Esophagus squamous epithelium (tissue), 5 donors: ENCODE measurements at places on chromosomes 13 and 19.

DNA sequence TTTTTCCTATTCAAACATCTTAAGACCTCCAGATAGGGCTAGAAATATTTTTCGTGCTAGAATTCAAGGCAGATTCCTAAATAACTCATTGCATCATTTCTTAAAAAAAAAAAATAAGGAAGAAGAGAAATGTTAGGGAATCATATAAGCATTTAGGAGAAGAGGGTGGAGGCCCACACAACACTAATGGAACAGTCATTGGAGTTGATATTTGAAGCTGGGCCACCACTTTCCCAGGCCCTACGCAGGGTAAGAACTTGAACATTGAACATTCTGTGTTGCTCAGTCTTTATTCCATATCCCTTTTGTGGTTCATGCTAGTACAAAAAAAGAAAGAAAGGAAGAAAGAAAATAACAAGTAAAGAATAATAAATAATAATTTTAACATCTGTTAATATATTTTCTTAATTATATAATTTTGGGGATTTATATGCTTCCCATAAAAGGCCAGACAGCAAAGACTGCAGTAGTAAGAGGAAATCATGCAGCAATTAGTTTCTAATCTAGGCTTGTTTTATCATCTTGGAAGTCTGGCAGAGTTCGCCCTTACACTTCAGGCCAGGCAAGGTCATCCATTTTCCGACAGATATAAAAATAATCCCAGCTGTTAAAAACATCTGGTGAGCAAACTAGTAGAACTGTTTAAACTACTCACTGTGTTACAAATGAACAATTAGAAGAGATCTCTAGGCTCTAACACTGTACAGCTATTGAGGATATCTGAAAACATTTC, 127.7 kb downstream of the FRY start:
- DNase-seq, result no peak

DNA sequence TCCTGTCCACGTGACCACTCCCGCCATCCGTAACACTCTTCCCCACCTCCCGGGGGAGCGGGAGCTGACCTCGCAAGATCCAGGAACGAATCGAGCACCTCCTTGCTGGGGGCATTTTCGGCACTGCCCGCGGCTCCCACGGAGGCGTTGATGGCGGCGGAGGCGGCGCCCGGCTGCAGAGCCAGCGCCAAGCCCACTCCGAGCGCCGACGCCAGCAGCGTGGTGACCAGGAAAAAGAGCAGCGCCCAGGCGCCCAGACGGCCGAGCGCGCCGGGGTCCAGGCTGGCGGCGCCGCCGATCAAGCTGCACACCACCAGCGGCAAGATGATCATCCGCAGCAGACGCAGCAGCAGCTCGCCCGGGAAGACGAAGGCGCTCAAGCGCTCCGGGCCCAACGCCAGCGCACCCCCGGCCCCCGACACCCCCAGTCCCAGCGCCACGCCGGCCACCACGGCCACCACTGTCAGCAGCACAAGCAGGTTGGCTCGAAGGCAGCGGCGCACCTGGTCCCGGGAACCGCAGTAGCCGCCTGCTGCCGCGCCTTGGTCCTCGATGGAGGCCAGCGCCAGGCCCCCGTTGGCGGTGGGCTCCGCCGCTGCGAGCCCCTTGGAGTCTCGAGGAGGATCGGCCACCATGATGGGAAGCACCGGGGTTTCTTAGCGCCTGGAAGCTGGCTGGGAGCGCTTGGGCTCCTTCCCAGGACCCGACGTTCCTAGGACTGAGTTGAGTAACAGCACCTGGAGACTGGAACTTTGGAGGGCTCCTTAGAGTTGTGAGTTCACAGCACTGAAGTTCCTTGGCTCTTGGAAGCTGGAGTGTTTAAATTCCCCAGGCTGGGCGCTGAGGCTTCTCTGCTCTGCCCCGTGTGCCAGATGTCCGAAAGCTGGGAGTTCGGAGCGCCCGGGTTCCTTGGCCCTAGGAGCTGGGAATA, 798 bp downstream of the SLC1A5 start:
- DNase-seq, result no peak

DNA sequence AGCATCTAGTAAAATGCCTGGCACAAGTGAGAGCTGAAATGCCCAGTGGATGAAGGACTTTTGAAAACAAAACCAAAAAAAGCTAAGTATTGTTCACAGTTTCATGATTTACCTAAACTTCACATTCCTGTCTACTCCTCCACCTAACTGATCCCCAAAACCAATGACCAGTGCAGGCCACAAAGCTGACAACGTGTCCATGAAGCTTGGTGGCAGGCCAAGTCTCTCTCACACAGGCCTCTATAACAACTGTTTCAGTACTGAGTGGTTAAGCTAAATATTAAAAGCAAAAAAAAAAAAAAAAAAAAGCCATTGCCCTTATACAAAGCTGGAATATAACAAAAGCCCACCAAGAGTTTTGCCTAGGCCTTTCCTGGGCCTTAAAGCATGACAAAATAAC, 36.4 kb downstream of the STK24 start:
- DNase-seq, result no peak

GRCh38 chr19:32866061-32866460, 3.5 kb downstream of the SLC7A9 start:
- no peak for DNase-seq

DNA sequence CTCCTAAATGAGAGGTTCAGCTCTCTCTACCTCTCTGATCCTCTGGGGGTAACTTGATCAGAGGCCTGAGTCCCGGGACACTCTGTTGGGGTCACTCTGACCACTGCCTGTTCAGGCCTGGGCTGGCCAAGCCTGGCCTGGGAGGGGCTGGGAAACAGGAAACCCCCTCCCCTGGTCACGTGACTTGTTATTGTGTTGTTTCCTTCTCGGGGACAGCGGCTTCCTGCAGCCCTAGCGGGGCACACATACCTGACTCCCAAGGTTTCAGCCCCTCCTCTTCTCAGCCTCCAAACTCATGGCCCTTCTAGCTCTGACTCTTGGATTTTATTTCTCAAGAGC, at the start of gene USHBP1:
Gene USHBP1 (minus strand): TSS at position 105 of the 339 bp plus-strand sequence. CDS start 446 bp downstream, outside the sequence.
- no peak for DNase-seq

DNA sequence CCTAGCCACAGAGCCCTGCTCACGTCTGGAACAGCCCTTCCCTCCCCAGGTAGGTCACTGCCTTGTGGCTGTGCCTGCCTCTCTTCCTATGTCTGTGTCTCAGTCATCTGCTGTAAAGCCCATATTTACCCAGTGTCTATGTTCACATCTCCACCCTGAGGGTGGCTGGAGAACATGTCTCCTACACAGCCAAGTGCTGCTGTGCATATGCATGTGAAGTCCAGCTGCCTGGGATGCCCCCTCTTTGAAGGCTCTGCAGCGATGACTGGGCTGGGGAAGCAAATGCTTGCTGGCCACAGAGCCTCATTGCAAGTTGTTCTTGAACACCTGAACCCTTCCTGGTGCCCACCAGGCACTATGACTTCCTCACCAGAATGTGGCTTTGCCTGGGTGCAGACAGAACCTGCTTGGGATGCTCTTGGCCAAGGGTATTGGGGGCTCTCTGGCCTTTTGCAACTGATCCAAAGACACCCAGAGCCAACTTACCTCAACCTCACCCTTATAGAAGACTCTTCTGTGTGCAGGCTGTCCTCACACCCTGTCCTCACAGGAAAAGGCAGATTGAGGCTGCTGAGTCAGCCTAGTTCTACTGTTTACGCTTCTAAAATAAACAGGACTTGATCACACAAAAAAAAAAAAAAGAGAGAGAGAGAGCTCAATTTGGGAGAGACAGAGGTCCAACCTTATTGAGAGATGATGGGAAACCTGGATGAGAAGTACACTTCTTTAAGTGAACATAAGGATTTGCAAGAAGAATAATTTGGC, 26.5 kb downstream of the MRPL57 start:
- no peak for DNase-seq

- no peak for DNase-seq
Measured at GRCh38 chr13:38664906-38665305, 22.0 kb upstream of the FREM2 start.
